Tibial nerve (tissue), 4 donors: ENCODE measurements at places on chromosomes 3 and 15. TPM values are rescaled to one million over a fixed set of nuclear protein-coding genes. Genes with fewer than 3 reads are reported as not detected.

The KCNMB2 gene
- not detected for total RNA-seq

The PTX3 gene
- 118 TPM for total RNA-seq

The CAPN3 gene
- total RNA-seq = 16.1 TPM

The SERPINI2 gene
- not detected for total RNA-seq

- DNase-seq = no peak
Measured at GRCh38 chr3:150370999-150371398, 37.1 kb upstream of the TSC22D2 start.

DNA sequence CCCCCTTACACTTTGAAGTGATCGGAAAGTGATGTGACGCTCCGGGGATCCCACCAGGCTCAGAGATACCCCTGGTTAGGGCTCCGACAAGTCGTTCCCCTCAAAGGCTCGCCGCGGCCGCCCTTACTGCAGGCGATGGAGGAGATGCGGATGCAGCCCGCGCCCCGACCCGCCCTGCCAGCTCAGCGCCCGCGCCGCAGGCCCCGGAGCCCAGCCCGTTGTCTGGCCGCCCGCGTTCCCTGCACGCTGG, 228 bp downstream of the GLT8D1 start:
- no peak for DNase-seq

DNA sequence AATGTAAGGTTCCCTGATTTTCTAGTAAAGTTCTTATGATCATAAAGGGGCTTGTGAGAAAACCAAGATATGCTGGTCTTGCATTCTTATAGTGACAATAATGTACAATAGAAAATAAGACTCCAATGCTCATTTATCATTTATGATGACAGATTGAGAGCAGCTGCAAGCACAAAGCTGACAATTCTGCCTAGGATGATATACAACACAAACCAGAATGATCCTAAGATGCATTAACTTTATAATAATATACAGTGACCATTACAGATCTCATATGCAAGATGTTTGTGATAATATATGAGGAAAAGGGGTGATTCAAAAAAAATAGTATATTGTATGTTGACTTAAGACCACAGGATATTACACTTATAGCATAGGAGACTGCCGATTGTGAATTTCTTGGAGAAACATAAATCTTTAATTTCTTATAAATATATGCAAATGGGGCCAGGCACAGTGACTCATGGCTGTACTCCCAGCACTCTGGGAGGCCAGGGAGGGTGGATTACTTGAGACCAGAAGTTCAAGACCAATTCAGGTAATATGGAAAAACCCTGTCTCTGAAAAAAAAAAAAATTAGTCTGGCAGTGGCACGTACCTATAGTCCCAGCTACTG, 387.0 kb downstream of the ZBBX start:
- DNase-seq = no peak

DNA sequence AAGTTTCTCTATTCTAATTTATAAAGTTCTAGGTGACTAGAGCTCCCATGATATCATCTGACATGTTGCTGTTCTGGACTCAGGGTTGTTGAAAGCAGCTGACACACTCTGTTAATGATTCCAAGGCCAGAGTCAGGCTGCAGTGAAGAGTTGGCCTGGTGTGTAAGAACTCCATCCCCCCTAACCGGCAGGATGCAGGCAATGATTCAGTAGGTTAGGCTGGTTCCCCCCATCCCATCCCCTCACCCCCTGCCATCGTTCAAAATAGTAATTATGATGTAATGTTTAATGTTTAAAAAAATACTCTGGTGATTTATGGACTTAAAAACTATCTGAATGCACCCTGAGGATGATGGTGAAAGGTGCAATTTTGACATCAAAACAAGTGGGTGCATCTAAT, 4.6 kb upstream of the TRIM71 start:
- DNase-seq = no peak

DNA sequence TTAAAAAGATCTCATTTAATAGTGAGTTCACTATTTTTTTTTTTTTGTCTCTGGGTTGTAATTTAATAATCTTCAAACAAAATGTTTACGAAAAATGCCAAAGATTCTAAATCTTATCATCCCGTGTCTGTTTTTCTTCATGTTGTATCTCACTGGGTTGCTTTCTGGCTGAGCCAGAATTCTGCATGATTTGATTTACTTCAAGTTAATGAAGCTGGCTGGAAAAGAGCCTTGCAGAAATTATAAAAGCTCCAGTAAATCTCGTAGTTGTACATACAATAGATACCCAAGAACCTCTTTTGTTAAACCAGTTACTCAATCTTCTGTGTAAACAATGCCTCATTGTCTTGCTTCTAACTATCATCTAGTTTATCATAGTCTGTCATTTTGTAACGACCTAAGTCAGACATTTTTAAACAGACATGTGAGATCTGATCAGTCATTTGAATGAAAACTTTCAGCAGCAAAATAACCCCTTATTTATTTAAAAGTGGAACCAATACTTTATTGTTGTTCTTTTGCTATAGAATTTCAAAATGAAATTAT, 249.0 kb downstream of the MCTP2 start:
- DNase-seq = no peak

GRCh38 chr3:195182470-195182795, 88.5 kb downstream of the XXYLT1 start:
- DNase-seq = no peak

DNA sequence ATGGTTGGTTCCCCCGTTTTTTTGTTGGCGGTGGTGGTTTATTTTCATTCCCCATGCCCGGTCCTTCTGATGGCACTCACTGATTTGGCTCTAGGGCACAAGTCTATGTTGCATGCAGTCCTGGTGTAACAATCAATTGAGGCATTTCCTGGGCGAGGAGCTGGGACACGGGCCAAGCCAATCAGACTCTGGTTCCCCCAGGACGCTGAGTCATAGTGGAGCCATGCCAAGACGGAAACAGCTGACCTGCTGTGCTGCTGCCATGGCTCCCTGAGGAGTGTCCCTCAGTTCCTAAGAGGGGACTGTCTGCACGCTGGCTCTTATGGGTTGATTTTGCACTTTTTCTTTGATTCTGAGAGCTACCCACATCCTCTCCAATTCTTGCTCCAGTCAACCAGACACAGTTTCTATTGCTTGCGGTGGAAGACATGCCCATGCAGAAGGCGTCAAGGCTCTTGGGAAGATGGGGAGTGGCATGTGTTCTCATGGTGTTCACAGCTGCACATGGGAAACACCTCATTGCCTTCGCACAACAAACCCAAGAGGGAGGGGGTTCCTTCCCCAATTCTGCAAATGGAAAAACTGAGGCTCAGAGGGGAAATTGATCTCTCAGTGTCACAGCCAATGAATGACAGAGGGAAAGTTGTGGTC, 28.3 kb upstream of the ALDH1L1 start:
- peak; percentile 67 for DNase-seq

DNA sequence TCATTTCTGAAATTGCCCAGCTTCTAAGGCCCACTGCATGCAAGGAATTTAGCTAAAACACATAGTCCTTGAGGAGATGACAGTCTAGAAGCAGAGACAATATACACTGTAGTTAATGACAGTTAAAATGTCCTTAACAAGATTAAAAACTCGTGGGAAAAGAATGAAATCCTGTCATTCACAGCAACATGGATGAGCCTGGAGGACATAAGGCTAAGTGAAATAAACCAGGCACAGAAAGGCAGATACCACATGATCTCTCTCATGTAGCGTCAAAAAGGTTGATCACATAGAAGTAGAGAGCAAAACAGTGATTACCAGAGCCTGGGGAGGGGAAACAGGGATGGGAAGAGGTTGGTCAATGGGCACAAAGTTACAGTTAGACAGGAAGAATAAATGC, 36.3 kb upstream of the GOLGA8J start:
- DNase-seq = no peak
